Type B pancreatic cell (in vitro differentiated cells): ENCODE measurements at places on chromosomes 2 and 18. TPM values are rescaled to one million over a fixed set of nuclear protein-coding genes. Genes with fewer than 3 reads are reported as not detected.

DNA sequence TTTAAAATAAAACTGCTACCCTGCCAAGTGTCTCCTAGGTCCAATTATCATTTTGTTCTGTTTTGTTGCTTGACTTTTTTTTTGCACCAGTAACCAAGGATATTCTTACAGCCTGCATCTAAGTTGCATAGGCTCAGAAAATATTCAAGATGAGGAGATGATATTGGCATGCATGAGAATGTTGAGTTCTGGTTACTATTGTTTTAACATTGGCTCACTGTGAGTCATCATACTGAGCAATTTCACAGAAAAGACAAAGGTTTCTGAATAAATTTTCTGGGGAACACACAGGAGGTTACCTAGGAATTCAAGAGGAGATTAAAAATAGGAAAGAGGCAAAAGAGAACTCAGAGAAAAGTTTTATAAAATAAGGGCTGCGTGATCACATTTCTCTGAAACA, 84.8 kb upstream of the POU3F3 start:
- no peak overlapping the region for H3K27ac ChIP-seq
- H3K27me3 ChIP-seq = peaks cover 3% of the 10 kb centered on the region
- no peaks in the 10 kb centered on the region for H3K36me3 ChIP-seq
- no peak overlapping the region for H3K4me3 ChIP-seq
- DNase-seq = no peak

DNA sequence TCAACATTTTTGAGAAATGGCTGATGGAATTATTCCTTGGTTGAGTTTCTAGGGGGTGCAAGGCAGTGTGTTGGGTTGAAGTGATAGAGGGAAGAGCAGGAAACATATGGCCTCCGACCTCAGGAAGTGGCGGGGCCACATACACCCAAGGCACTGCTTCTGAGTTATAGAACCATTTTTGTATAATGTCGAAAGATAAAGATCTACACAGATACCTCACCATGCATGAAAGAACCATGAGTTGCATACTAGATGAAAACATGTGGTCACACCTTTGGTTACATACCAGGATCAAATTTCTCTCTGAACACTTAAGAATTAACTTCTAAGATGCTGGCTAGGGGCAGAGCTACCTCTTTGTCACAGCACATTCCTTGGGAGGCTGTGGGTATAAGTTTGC, 23.2 kb downstream of the LAMA3 start:
- peak overlapping the region; percentile 46 for H3K27ac ChIP-seq
- H3K36me3 ChIP-seq = no peaks in the 10 kb centered on the region
- no peaks in the 10 kb centered on the region for H3K4me1 ChIP-seq
- no peak for DNase-seq
- H3K27me3 ChIP-seq = no peaks in the 10 kb centered on the region

- no peaks in the 10 kb centered on the region for H3K27me3 ChIP-seq
- no peaks in the 10 kb centered on the region for H3K36me3 ChIP-seq
- peaks cover 33% of the 10 kb centered on the region for H3K4me1 ChIP-seq
- peak overlapping the region; percentile 72 for H3K27ac ChIP-seq
- no peak for DNase-seq
- H3K4me3 ChIP-seq = no peak overlapping the region
Measured at GRCh38 chr2:138275292-138275690, 226.3 kb upstream of the SPOPL start.

FAHD2A gene
- total RNA-seq = 23.4 and 39.2 TPM in 2 replicates

GRCh38 chr2:134262684-134263083, 8.8 kb downstream of the MGAT5 start:
- no peak overlapping the region for H3K27ac ChIP-seq
- no peaks in the 10 kb centered on the region for H3K36me3 ChIP-seq
- H3K27me3 ChIP-seq = no peaks in the 10 kb centered on the region
- H3K4me3 ChIP-seq = no peak overlapping the region
- H3K4me1 ChIP-seq = peaks cover 16% of the 10 kb centered on the region
- DNase-seq = no peak

- peaks cover 9% of the 10 kb centered on the region for H3K4me1 ChIP-seq
- H3K36me3 ChIP-seq = no peaks in the 10 kb centered on the region
- no peak overlapping the region for H3K4me3 ChIP-seq
- H3K27ac ChIP-seq = no peak overlapping the region
- H3K27me3 ChIP-seq = no peaks in the 10 kb centered on the region
Measured at GRCh38 chr2:12870692-12871091, 154.0 kb downstream of the TRIB2 start.

KRTCAP3 gene
- 12.4 and 23.9 TPM in 2 replicates for total RNA-seq

DNA sequence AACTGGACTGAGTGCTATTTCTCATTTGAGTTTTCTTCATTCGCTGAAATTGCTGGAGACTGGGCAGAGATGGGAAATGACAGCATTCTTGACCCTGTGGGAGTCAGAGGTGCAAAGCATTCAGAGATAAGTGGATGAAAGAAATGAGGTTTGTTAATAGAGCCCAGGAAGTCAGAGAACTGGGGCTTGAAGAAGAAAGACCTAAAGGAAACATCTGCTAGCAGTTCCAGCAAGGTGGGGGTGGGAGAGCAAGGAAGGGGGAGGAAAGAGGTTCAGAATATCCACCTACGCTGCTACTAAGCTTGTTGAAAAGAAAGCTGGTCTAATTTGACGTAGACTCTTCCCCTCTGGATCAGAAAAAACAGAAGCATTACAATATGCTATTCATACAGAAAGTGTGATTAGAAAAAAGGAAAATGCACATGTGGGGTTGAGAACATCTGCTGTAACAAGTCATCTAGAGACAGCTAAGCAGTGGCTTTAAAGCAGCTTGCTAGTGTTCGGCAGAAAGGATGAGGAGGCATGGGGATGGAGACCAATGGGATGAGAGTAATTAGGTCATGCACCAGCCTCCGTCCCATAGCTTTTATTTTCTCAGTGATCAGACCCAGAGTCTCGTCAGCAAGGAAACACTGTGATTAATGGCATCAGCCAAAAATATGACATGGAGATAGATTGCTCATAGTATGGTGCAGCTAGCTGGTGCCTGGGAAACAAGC, 29.7 kb downstream of the NAB1 start:
- H3K27ac ChIP-seq = peak overlapping the region; percentile 67
- peak overlapping the region; percentile 8 for H3K4me3 ChIP-seq
- H3K4me1 ChIP-seq = peaks cover 28% of the 10 kb centered on the region
- no peak for DNase-seq
- peaks cover 34% of the 10 kb centered on the region for H3K36me3 ChIP-seq
- H3K27me3 ChIP-seq = no peaks in the 10 kb centered on the region
